Esophagus mucosa (tissue), 1 donor: ENCODE measurements at places on chromosomes 6 and 20.

GRCh38 chr20:13581451-13581850 is 57.3 kb downstream of the TASP1 start:
- no peak for ATAC-seq

- no peak for ATAC-seq
Measured at GRCh38 chr6:97626671-97627441, 343.8 kb upstream of the MMS22L start.

DNA sequence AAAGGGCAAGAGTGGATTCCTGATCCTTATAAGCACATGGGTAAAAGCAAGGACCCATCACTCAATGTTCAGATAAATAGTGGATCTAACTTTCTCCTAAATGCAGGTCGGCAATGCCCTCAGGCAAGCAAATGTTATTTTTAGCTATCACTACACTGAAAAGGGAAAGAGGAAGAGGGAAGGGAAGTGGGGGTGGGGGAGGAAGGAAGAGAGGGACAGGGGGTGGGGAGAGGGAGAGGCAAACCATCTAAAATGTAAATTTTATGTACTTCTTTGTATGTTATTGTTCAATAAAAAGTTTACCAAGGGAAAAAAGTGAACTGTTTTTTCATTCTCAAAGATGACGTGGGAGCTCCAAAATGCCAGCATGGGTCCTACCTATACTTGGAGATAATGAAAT is 44.2 kb downstream of the CHD6 start:
- ATAC-seq: no peak

GRCh38 chr6:63649847-63650265 is 14.3 kb downstream of the PHF3 start:
- no peak for ATAC-seq

- ATAC-seq: peak; percentile 73
Measured at GRCh38 chr20:51930775-51931174, 128.5 kb upstream of the SALL4 start.

GRCh38 chr6:139941826-139942225 is 567.4 kb upstream of the CITED2 start:
- no peak for ATAC-seq

DNA sequence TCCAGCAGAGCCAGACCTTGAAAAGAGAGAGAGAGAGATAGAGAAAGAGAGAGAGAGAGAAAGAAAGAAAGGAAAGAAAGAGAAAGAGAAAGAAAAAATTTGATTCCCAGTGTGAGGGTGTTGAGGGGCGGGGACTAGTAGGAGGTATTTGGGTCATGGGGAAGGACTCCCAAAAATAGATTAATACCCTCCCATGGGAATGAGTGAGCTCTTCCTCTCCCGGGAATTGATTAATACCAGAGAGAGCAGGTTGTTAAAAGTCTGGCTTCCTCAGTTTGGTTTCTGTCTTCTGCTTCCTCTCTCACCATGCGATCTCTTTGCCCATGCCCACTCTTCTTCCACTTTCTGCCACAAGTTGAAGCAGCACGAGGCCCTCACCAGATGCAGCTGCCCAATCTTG is 28.8 kb upstream of the CFAP206 start:
- ATAC-seq: no peak

DNA sequence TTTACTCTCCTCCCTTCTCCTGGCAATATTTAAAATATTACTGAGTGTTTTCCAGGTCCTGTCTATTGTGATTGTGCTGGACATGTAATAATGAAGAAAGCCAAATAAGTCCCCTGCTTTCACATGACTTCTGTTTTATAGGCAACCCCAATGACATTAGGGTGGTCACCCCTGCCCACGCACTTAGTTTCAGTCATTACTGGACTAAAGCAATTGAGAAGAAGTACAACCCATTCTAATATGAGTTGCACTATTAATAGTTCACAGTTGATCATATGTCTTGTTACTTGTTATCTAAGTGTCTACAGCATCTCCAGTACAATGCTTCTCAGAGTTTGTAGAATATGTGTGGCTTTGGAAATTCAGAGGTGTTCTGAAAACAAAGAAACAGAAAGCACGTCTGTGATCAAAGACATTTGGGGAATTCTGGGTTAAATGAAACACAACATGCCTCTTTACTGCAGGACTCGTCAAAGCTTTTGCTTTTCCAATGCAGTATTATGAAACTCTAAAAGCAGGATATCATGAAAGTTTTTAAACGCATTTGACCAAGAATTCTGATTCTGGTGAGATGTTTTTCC is 789.5 kb downstream of the DHX35 start:
- ATAC-seq: no peak

DNA sequence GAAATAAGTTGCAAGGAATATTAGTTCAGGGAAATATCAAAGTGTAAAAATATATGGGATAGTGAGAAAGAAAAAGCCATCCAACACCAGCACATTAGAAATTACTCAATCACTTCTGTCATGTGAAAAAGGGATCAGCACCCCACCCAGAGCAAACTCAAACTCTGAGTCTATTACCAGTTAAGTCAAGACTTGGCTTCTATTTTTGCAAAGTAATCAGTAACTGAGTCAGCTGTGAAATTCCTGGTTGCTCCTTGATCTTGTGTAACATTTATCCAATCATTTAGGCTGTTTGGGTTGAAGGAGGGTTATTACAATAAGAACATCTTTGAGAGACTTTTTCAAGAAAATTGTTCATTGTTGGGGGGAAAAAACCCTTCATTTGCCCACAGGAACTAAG is 51.2 kb downstream of the SLC22A23 start:
- peak; percentile 63 for ATAC-seq

DNA sequence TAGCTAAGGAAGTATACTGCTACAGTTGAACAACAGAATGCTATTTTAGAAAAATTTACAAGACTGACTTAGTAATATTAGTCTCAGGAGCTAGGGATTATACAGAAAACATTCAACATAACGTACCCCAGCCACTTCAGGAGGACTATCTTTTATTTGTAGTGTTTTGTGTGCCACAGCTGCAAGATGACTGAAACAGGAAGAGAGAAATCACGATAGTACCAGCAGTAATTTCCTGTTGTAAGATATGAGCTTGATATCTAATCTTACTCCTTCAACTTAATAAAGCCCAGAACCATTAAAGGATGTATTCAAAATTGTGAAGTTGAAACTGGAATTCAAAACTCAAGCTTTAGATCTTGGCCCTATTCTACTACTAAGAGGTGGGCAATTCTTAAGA is 42.1 kb downstream of the SLC35A1 start:
- ATAC-seq: no peak

DNA sequence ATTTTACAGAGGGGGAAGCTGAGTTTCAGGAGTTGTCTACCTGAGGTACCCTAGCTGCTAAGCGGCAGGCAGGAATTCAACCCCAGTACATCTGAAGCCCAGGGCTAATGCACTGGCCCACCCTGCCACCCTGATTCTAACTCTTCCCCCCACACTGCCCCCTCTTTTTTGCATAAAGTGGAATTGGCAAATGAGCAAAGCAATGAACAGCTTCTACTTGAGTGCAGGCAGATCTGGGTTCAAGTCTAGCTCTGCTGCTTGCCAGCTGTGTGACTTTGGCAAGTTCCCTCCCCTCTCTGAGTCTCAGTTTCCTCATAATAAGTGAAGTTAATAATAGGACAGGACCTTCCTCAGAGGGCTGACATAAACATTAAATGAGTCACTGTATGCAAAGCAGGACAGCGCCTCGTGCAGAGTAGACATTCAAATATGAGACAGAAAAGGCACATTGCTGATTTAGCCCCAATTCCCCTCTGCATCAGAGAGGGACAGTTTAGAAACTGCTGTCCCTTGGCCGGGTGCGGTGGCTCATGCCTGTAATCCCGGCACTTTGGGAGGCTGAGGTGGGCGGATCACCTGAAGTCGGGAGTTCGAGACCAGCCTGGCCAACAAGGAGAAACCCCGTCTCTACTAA is 4.7 kb downstream of the ADA start:
- ATAC-seq: peak; percentile 35

DNA sequence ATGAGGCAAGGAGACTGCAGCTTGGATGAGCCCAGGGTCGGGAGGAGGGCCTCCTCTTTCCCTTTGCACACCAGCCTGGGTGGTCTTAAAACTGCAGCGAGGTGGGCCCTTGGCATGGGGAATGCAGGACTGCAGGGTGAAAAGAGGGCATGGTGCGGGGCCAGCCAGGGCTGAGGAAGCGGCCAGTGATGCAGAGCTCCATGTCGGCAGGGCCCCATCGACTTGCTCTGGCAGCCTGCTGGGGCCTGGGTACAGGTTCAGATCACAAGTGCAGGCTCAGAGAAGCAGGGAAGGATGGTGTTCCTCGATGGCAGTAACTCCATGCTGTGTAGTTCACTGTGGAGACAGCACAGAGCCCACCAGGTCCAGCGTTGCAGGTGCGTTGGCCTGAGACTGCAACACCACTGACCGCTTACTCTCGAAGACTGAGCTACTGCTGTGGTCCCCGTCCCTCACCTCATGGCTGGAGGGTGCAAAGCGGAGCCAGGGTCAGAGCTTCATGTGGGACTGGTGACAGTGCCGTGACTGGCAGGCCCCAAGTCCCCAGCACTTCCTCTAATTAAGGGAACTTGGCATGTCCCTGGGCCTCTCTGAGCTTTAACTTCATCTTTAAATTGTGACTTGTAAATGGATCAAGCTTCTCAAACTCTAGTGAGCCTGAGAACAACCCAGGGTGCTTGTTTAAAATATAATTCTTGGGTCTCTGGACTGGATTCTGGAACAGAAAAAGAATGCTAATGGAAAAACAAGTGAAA is 223.2 kb downstream of the SYNDIG1 start:
- no peak for ATAC-seq

DNA sequence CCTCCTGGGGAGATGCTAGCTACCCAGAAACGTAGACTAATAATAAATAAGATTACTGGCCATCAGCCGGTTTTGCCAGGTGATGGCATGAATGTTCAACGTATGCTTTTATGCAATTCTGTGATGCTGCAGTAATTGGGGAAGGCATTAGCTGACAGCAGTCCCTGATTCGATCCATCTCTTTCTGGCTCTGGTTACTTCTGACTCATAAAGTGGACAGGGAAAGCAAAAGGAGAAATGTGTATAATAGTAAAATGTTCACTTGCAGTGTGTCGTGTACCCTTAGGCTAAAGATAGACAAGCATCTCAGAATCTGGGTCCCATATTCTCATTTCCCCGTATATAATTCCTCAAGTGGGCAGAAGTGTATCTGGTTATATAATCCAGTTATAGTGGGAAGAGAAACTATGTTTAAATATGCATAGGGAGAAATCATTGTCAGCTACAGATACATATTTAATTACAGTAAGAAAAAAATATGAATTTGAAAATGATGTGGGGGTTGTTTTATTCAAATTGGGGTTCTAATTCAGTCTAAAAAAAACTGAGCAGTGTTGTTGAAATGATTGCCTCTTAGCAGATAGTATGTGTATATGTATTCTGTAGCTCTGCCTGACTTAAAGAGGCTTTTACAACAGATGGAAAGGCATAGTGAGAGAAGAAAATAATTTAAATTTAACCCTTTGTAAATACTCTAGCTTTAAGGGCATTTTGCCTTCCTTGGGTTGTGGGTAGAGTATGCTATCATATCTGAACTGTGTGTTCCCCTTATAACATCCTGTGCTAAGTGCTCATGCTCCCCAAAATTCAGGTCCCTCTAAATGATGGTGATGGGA is 40.6 kb downstream of the DOK5 start:
- ATAC-seq: no peak

- ATAC-seq: no peak
Measured at GRCh38 chr6:144447472-144447871, 162.3 kb downstream of the UTRN start.
